BJ (cell line): ENCODE measurements at places on chromosomes 5 and 9. TPM values are rescaled to one million over a fixed set of nuclear protein-coding genes. Genes with fewer than 3 reads are reported as not detected.

TMEM8B gene
- 3.4 and 5.6 TPM in 2 replicates for polyA plus RNA-seq

GRCh38 chr9:127397646-127398274 is 791 bp downstream of the SLC2A8 start:
- no peak for DNase-seq

DNA sequence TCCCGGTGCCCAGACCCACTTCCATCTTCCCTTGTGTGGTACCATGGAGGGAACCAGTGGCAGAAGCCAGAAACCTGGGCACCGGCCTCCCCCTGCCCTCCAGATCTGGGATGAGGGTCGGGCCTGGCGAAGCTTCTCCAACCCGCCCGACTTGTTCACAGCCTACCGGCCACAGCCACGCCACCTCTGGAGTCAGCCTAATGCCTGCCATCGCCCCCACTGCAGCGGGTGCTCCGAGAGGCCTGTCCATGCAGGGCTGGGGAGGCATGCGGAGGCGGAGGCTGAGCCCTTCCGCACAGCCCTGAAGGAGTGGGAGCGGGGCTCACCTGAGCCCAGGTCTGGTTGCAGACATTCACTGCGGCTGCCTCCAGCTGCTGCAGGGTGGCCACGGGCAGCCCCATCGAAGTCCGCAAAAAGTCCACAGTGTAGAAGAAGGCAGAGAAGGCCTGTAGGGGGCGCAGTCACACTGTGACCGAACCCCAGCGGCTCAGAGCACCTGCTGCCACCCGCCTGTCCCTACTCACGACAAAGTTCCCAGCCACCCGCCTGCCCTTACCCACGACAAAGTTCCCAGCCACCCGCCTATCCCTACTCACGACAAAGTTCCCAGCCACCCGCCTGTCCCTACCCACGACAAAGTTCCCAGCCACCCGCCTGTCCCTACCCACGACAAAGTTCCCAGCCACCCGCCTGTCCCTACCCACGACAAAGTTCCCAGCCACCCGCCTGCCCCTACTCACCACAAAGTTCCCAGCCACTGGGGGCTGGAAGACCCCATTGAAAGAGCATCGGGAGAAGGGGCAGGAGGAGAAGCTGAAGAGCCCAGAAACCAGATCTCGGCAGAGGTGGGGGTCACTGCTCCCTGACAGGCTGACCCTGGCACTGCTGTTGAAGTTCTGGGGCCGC is 3.8 kb upstream of the NPDC1 start:
- DNase-seq: no peak

- DNase-seq: no peak
Observed at GRCh38 chr9:6128030-6128429, 87.6 kb upstream of the IL33 start.

CA9 gene
- 0.13 and 0.32 TPM in 2 replicates for polyA plus RNA-seq

GRCh38 chr9:11874414-11874813 is 818.8 kb upstream of the TYRP1 start:
- no peak for DNase-seq

ORM2 gene
- not detected in 2 replicates for polyA plus RNA-seq

CDKN2B gene
- 4.3 and 5.2 TPM in 2 replicates for polyA plus RNA-seq

GDA gene
- polyA plus RNA-seq: not detected in 2 replicates

OLFM1 gene
- 1.3 and 1.5 TPM in 2 replicates for polyA plus RNA-seq

POLR3G gene
- 0.87 and 2.2 TPM in 2 replicates for polyA plus RNA-seq

CCDC152 gene
- 0.91 and 1.6 TPM in 2 replicates for polyA plus RNA-seq

DNA sequence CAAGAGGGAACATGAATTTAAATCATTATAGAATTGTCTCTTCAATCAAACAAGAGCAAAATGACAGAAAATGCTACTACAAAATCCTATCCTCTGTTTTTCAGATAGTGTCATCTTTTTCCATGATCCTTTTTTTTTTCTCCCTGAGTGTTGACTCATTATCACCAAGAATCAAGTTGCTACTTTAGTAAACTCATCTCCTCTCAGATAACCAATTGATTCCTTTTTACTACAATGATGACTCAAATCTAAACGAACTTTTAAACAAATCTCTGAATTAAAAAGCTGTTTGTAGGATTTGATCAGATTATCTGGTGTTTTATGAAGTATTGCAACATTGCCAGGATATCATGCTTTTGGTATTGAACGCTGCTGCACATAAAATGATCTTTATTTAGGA is 23.9 kb upstream of the IL7R start:
- no peak for DNase-seq

DNA sequence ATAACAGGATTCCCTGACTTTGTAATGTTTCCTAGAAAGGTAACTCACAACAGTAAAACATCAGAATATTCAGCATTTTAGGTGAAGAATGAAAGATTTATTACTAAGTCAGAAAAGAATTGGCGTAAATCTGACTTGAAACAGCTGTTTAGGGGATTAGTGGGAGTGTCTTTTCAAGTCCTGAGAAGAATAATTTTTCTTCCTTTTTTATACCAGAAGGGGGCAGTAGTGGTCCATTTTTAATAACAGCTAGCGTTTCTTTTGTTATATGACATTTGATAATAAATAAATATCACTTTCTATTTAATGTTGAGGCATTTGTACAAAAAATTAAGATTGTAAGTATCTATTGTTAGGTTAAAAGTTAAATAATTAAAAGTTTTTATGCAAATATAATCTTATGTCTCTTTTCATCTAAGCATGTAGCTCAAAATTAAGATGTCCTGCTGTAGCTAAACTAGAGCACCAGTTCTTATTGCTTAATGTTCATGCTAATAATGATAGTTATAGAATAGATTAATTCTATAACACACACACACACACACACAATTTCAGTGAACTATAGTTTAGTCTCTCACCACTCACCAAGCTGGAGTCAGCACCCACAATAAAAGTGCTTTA is 258.7 kb upstream of the ARRDC3 start:
- DNase-seq: peak; percentile 4

FAM81B gene
- polyA plus RNA-seq: not detected in 2 replicates

SLC6A7 gene
- polyA plus RNA-seq: not detected in 2 replicates

ITGA1 gene
- 35.2 and 53.0 TPM in 2 replicates for polyA plus RNA-seq

DNA sequence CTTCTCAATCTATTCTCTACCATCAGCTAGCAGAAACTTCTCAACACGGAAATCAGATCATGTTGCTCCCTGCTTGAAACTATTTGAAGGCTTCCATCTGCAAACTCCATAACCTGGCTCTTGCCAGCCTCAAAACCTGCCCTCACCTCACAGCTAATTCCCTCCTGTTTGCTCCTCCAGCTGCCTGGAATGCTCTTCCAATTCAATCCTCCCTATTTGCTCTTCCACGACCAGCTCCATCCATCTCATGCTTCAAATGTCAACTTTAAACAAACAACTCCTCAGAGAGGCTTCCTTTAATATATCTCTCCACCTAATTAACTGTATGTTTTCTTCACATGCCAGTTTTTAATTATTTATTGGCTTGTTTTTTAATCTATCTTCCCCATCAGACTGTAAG is 1.5 kb downstream of the PLAA start:
- DNase-seq: no peak

- no peak for DNase-seq
Observed at GRCh38 chr5:134555223-134555889, 29.9 kb downstream of the JADE2 start.

- no peak for DNase-seq
Observed at GRCh38 chr5:16944816-16945562, 8.9 kb upstream of the MYO10 start.

GRCh38 chr9:89372230-89372816 is 54.0 kb downstream of the SECISBP2 start:
- no peak for DNase-seq

RNF183 gene
- not detected in 2 replicates for polyA plus RNA-seq

DNA sequence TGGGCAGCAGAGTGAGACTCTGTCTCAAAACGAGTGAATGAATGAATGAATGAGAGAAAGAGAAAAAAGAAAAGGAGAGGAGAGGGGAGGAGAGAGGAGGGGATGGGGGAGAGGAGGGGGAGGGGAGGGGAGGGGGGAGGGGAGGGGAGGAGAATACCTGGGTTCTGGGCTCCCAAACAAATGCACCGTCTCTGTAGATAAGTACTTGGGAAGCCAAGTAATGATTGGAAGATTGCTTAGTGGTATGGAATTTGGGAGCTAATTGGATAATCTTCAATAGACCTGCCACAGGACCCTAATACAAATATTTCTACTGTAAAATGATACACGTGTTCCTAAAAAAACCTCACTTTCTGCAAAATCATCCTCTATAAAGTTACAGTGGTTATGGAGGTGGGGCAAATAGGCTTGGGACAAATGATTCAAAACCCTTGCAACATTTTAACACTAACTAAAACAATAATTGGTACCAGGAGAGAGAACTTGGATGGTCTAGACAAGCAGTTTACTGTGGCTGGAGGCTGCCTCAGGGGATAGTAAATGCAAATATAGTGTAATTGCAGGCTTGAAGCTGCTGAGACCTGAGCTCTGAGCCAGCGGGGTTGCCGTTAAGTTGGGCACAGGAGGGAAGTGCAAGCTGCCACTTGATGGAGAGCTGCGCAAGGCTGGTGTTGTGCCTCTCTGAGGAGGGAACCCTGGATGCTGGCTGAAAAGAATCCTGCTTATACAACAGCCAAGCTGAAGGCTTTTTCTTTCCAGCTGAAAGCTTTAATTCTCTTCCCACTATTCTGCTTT is 3.5 kb downstream of the HEMGN start:
- DNase-seq: no peak

TYRP1 gene
- polyA plus RNA-seq: 0.10 and 0.13 TPM in 2 replicates

IRF1 gene
- 17.9 and 25.5 TPM in 2 replicates for polyA plus RNA-seq

GRCh38 chr5:27928060-27928459 is 889.7 kb upstream of the CDH9 start:
- no peak for DNase-seq

GRCh38 chr9:109336409-109336808 is 15.6 kb upstream of the EPB41L4B start:
- DNase-seq: no peak

DNA sequence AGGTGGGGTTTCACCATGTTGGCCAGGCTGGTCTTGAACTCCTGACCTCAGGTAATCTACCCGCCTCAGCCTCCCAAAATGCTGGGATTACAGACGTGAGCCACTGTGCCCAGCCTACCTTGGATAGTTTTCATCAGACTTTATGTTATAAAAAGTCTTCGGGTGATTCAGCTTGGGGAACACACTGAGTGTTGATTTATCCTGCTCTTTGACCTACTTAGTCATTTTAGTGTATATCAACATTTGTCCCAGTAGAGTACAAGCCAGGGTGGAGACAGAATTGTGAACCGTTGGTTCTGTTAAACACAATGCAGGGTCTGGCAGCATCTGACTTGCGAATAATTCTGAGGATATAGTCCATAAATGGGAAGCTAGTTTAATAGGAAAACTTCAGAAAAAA is 39.7 kb downstream of the NFX1 start:
- DNase-seq: no peak

CDH6 gene
- polyA plus RNA-seq: 2.9 and 3.8 TPM in 2 replicates

GRCh38 chr5:113202746-113203716 is 226.4 kb downstream of the DCP2 start:
- no peak for DNase-seq

ESM1 gene
- 2.4 and 2.8 TPM in 2 replicates for polyA plus RNA-seq

- DNase-seq: no peak
Observed at GRCh38 chr9:85528607-85529006, 213.1 kb downstream of the AGTPBP1 start.

TEX48 gene
- not detected in 2 replicates for polyA plus RNA-seq

DNA sequence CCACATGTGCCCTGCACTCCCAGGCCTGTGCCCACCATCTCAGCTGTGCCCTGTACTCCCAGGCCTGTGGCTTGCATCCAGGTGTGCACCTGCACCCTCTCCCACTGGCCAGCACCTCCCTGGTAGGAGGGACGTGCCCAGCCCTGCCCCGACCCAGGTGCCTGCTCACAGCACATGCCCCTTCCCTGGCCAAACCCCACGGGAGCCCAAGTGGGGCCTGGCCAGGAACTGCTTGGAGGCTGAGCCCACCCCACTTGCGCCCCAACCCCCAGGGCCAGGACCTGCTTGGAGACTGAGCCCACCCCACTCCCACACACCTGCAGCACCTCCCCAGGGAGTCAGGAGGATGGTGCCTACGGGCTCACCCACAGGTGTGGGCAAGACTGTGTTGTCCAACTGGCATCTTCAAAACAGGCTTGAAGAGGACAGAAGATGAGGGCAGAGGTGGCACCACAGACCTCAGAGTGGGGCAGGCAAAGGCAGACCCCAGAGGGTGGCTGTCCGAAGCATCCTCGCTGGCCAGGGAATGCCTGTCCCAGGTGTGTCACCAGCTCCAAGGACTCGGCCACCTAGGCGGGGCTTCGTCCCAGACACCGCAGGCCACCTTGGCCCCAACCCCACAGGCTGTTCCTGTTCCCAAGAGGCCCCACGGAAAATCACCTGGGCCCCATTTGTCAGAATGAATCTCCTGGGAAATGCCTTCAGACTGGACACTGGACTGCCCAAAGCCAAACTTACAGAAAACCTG is 10.8 kb downstream of the ZDHHC11B start:
- no peak for DNase-seq

UQCRQ gene
- 289 and 292 TPM in 2 replicates for polyA plus RNA-seq

SFXN1 gene
- polyA plus RNA-seq: 89.9 and 103 TPM in 2 replicates

GRCh38 chr9:123368536-123369153 is 12.6 kb downstream of the CRB2 start:
- no peak for DNase-seq

- no peak for DNase-seq
Observed at GRCh38 chr9:546235-546634, 295.3 kb upstream of the DMRT1 start.

DNA sequence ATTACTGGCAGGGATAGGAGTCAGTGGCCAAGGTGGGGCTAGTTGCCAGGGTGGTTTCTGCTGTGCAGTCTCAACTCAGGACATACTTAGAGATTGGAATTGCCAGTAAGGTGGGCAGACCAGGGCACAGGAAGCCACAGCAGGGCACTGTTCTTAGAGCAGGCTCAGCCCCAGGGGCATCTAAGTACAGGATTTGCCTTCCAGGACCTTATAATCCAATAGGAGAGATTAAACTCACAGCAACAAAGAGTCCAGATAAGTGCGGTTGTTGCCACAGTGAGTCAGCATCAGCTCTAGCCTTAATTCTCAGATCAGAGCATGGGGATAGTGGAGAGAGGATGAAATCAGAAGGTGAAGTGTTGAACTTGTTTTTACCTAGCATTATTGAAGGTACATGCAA is 265.8 kb upstream of the TRPC7 start:
- no peak for DNase-seq

TGFBI gene
- polyA plus RNA-seq: 987 and 1,228 TPM in 2 replicates

DNA sequence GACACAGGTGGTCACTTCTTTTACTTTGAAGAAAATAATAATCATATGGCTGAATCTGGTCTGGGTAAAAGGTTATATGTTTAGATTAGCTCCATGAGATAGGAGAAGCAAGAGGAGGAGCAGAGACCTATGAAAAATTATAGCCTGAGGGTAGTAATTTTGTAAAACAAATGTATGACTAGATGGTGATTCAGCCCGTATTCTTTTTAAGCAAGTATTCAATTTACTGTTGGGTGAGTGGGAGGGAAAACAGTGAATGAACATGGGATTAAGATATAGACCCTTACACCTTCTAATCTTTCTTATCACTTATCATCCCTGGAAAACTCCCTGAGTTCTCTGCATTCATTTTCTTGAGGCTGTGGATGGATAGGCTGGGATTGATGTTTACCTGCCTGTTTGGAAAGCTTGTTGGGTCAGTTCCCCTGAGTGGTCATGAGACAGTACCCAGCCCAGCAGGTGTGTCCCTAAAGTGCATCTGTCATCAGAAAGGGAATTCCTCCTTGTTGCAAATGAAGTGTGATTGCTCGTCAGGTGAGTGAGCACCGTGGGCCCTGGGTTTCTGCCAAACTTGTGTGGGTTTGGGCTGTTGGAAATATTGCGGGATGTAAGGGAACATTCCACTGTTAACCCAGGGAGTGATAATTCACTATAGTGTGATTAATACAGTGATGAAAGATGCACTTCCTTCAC is 101.2 kb upstream of the GDNF start:
- no peak for DNase-seq
